Cerebellar nuclear complex (tissue), 1 donor: ENCODE measurements at places on chromosomes 12 and 14.

- no peak for DNase-seq
Observed at GRCh38 chr12:121741743-121742142, 29.2 kb downstream of the TMEM120B start.

DNA sequence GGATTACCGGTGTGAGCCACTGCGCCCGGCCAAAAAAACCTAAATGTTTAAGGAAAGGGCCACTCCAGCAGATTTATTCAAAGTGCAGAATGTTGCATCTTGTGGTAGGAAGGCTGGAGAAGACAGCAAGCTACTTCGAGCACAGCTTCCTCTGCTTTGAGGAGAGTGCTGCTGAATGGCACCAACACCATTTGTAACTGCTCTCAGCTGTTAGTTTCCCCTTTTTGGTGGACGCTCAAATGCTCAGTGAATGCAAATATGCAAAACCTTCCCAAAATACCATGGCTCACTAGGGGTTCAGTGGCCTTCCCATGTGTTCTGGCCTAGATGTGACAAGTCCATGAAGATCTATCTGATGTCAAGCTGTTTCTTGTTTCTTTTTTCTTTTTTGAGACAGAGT lies 2.9 kb upstream of the TDRD9 start:
- no peak for DNase-seq

- no peak for DNase-seq
Observed at GRCh38 chr14:85463512-85463911, 66.4 kb upstream of the FLRT2 start.

DNA sequence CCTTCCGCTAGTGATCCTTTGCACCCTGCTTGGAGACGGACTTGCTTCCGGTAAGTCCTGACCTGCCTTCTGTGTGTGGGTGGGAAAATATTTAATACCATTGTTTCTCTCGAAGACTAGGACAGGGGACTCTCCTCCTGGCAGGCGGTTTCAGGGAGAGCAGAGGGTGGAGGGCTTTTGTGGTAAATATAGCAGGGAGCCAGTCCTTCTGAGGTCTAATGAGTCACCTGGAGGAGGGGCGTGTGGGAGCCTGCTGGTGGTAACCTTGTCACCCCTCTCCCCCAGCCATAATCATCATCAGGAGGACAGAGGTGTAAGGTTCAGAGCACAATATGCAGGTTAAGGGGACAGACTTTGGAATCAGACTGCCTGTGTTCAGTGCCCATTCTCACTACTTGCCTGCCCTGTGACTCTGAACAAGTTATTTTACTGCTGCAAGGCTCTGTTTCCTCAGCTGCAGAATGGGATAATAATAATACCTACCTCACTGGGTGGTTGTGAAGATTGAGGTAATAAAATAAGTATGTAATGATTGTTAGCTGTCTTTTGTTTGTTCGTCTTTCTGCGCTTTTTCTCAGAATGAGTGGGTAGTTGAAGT lies 47.4 kb downstream of the SUSD6 start:
- no peak for DNase-seq

DNA sequence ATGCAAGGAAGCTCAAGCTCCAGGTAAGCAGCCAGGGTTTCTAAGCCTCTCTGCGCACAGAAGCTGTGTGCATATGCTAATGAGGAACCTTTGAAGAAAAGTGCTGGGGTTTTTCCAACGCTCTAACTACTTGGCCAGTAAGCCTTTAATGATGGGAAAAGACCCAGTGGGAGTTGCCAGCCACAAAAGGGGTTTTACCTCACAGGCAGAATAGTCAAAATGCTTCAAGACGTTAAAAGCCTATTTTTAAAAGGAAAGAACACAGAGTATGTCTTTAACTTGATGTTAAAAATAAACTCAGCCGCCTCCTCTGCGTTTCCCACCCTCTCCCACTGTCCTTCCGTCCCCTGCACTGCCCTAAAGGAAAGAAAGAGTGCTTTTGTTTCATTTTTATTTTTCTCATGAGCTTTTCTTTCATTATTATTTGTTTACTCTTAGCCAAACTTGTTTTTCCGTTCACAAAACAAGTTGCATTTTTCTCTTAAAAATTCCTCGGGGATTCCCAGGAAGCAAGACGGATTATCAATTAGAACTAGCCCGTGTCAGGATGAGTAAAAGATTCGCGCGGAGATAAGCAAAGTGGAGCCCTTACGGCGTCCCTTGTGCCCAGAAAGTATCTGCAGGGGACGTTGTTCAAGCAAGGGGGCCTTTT lies 209.8 kb upstream of the NUDT4 start:
- DNase-seq, result no peak

GRCh38 chr12:88810806-88811205 lies 230.5 kb upstream of the KITLG start:
- no peak for DNase-seq

GRCh38 chr12:20006871-20007730 lies 361.2 kb upstream of the PDE3A start:
- DNase-seq, result no peak

GRCh38 chr14:89409961-89410360 lies 7.1 kb downstream of the FOXN3 start:
- no peak for DNase-seq

DNA sequence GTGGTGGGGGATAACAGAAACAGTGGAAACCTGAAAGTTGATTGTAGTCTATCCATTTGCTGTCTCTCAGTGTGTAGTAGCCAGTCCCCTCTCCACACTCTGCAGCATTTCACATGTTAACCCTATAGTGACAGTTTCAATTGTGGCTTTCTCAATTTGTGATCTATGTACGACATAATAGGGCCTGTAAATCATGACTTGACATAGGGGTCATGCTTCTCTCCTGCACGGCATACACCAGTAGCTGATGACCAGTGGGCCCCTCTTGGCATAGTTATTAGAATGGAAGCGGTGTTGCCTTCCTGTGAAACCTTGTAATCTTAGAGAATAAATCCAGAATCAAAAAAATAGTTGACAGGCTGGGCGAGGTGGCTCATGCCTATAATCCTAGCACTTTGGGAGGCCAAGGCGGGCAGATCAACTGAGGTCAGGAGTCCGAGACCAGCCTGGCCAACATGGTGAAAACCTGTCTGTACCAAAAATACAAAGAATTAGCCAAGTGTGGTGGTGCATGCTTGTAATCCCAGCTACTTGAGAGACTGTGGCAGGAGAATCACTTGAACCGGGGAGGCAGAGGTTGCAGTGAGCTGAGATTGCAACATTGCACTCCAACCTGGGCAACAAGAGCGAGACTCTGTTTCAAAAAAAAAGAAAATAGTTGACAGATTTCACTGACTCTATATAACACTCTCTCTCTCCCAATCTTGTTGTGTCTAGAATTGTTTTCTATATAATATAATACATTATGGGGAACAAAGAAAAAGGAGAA lies 44.6 kb upstream of the VSX2 start:
- no peak for DNase-seq

GRCh38 chr12:10369557-10370415 lies 20.1 kb downstream of the KLRK1 start:
- DNase-seq, result no peak

GRCh38 chr14:54554401-54554800 lies 12.5 kb upstream of the SAMD4A start:
- DNase-seq, result no peak

- no peak for DNase-seq
Observed at GRCh38 chr12:65607401-65607841, 216.9 kb upstream of the HMGA2 start.

- no peak for DNase-seq
Observed at GRCh38 chr12:68480526-68480925, 130.2 kb upstream of the RAP1B start.

DNA sequence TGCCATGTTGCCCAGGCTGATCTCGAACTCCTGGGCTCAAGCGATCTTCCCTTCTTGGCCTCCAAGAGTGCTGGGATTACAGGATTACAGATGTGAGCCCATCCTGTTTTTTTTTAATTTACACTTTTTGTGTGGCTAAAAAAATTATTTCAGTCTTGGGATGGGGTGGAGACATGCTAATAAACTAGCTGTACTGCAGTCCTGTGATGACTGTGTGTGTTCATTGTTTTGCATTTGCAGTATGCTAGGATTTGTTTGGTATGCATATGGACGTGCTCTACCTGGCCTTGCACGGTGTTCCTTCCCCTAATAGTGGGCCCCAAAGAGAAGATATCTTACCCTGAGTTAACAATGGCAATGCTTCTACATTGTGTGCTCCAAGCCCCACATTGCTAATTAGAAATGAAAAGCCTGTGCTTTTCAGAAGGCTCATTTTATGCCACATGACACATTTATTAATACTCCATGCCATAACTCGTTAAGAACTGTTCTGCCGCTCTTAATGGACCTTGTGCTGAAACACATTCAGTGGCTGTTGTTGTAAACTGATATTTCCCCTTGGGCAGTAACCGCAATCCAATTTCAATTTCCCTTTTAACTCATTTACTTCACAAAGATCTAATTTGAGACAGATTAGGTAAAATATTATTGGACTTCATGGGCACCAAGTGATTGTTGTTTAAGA lies 86.4 kb downstream of the SCN8A start:
- DNase-seq, result no peak

- DNase-seq, result no peak
Observed at GRCh38 chr12:119175081-119175480, 3.6 kb upstream of the HSPB8 start.

DNA sequence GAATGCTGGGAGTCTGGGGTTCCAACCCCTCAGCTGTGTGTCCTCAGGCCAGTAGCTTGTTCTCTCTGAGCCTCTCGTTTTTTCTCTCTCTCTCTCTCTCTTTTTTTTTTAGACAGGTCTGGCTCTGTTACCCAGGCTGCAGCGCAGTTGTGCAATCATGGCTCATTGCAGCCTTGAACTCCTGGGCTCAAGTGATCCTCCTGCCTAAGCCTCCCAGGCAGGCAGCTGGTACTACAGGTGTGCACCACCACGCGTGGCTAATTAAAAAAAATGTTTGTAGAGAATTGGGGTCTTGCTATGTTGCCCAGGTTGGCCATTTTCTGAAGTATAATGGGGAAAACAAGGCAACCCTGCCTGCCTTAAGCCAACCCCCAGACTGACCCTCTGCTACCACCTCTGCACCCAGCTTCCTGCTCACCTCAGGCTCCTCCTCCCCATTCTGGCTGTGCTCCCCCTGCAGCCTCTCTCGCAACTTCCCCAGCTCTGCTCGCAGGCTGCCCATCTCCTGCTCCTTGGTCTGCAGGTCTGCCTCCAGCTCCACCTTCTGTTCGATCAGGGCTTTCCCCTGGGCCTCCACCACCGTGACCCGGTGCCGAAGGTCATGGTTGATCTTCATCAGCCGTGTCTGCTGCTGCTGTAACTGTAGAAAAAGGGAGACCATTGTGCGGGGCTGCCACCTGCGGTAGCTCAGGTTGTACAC lies 35.2 kb downstream of the RILPL1 start:
- no peak for DNase-seq

GRCh38 chr12:7017870-7018349 lies 366 bp downstream of the LPCAT3 start:
- no peak for DNase-seq

DNA sequence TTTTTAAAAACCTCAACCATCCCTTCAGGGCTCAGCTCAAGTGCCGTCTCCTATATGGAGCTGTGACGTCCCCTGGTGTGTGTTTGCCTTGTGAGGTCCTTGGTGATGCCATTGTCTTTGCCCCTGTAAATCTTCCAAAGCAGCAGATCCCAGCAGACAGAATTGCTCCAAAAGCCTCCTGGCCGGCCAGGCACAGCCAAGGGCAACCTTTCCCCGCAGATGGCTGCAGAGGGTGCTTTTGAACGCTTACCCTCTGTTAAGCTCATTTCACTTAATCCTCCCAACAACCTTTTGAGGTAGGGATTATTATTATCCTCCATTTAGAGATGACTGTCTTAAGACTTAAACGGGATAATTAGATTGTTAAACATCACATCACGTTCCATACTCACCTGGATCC lies 51.4 kb downstream of the RFX4 start:
- no peak for DNase-seq

DNA sequence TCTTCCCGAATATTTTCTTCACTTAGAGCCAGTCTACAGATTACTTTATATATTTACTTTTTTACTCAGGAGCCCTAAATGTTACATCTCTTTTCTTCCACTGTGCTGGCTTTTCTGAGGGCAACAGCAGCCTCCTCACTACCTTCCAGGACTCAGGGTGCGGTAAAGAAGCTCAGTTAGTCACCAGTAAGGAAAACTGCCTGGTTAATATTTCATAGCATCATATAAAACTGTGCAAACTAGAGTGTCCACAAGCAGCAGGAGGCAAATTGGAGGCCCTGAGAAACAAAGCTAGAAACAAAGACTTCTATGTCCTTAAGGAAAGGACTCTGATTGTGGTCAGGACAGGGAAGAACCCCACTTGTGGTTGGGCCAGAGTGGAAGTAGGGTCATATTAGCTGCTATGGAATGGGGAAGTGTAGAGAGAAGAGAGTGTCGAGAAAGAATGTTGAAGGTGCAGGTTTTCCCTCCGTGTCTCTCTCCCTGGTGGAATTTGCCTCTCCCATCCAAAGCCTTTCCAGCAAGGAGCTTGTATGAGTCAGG lies 220.1 kb downstream of the SLC15A4 start:
- DNase-seq, result no peak

DNA sequence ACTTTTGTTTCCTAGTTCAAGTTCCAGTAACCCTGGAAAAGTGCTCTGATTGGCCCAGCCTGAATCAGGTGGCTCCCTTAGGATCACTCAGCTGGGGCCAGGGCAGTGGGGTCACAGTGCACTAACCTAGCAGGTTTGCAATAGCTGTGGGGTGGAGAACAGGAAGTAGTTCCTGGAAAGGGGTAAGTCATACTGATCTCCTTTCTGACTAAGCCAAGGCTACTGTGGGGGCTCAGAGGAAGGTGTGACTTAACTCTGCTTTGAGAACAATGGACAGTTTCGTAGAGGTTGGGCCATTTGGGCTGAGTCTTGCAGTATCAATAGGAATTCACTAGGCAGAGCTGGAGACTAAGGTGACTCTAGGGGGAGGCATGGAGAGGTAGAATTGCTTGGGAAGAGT lies 89.4 kb downstream of the KIF26A start:
- no peak for DNase-seq
